NCI-H1048 (cell line): ENCODE measurements at places on chromosomes 13 and 19.

- DNase-seq: no peak
Measured at GRCh38 chr19:23436944-23437343, 41.7 kb upstream of the ZNF91 start.

DNA sequence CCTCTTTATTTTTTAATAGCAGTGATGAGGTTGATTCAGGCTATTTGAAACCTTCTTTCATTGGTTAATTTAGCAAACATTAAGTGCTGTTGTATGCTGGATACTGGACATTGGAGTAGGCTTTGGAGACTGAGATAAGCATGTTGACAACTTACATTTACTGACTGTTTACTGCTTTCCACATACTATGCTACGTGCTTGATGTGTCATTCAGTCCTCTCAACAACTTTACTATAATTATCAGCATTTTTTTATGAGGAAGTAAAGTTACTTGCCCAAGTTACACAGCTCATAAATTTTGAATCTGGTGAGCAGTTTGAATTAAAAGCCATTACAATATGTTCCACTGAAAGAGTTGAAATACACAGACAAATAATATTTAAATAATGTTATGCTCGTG, 83.8 kb downstream of the GJA3 start:
- no peak for DNase-seq

DNA sequence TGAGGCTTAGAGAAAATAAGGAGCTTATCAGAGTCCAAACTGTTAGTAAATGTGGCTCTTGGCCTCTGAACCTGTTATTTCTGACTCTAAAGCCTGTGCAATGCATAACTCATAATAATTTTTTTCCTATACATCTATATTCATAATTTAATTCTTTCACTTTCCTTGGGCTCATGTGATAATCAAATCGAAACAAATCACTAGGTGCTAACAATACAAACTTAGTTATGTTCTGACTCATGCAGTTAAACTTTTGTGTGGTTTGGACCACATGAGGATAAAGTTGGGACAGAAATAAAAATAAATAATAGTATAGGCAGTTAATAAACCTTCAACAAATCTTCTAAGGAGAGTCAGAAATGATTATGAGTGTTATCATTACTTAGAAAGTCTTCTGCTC, 1629.0 kb downstream of the OLFM4 start:
- DNase-seq: no peak

GRCh38 chr13:74273581-74273980, 139.4 kb upstream of the KLF12 start:
- DNase-seq: no peak

- no peak for DNase-seq
Measured at GRCh38 chr13:50513300-50513877, 330.1 kb downstream of the DLEU7 start.

DNA sequence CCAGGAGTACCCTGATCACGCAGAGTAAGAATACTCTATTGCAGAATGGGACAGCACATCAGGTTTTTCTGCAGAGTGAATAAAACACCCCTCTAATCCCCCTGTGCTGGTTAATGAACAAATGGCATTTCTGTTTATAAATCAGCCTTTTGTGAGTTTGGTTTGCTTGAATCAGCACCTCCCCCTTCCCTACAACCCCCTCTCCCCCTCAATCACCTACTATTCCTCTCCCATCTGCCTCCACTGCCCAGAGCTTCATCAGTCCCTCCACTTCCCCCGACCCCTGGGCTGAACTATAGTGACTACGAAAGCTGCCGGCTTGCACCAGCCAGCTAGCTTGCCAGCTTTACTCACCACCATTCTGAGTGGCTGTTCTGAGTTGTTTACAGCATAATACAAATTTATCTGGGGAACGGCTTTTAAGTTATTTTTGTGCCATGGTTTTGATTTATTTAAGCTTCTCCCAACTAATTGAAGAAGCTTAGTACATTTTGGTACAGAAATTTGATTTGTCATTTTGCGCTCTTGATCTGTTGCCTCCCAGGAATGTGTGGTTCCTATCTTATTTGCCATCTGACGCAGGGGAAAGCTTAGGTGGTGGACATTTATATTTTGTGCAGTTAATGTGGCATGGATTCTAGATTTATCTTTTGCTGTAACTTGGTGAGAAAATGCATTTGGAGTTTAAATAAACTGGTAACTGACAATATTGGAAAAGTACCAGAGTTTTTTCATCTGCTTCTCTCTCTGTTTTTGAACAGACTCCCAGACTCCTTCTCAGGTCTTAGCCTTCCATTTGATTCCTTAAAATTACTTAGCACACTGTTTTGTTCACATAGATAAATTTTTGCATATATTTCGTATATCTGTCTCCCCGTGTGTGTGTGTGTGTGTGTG, 41.7 kb upstream of the WDFY2 start:
- DNase-seq: no peak

DNA sequence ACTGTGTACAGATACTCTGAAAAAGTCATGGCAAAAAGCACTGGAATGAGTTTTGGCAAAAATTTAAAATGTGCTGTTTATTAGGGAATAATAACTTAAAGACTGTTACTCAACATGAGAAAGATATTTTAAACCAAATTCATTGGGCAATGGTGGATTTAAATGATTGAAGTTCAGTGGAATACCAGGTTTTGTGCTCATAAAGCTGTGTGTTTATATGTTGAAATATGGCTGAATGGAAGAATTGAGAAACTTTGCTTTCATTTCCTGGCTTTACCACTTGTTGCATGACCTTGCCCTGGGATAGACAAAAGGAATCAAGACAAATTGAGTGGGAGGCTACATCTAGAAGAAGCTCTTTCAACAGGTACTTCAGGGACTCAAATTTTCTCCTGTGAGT, 246.4 kb downstream of the GPC5 start:
- DNase-seq: no peak

GRCh38 chr19:45733160-45733810, at the start of gene MEIOSIN:
MEIOSIN (plus strand) TSS chr19:45733439; CDS start chr19:45735377, 1,938 bp downstream.
- DNase-seq: no peak

GRCh38 chr13:80276371-80277289, 64.3 kb downstream of the SPRY2 start:
- DNase-seq: no peak

GRCh38 chr13:76489274-76489673, 396.9 kb downstream of the KCTD12 start:
- no peak for DNase-seq
